Mononuclear cell (primary cell): ENCODE measurements at places on chromosomes 2 and 18. TPM values are rescaled to one million over a fixed set of nuclear protein-coding genes. Genes with fewer than 3 reads are reported as not detected.

Gene KANSL1L
- total RNA-seq: 15.4 TPM

Gene PLCL1
- 23.4 TPM for total RNA-seq

Gene CSRNP3
- total RNA-seq: under 0.01 TPM

Gene PTPRN
- total RNA-seq: 1.3 TPM

Gene TGOLN2
- total RNA-seq: 154 TPM

Gene PDIA6
- 58.7 TPM for total RNA-seq

Gene FHOD3
- not detected for total RNA-seq

Gene KIAA2012
- total RNA-seq: not detected

Gene DYSF
- 13.3 TPM for total RNA-seq

Gene TCF23
- total RNA-seq: not detected

Gene TRPM8
- not detected for total RNA-seq

Gene APOB
- not detected for total RNA-seq

Gene TM4SF20
- not detected for total RNA-seq

Gene PRKCE
- total RNA-seq: 13.6 TPM

Gene WNT6
- total RNA-seq: not detected

Gene ALPP
- total RNA-seq: not detected

Gene TWIST2
- 0.21 TPM for total RNA-seq

Gene LOXHD1
- total RNA-seq: 0.63 TPM

Gene DSG1
- total RNA-seq: not detected

Gene CPLX4
- total RNA-seq: 0.10 TPM

Gene SLC39A10
- 52.7 TPM for total RNA-seq

Gene STAT1
- total RNA-seq: 89.9 TPM

Gene KLHL30
- not detected for total RNA-seq

Gene SCN2A
- under 0.01 TPM for total RNA-seq

Gene IL1R1
- 2.6 TPM for total RNA-seq

Gene NT5C1B
- total RNA-seq: not detected

Gene DSC3
- under 0.01 TPM for total RNA-seq
